ENCODE measurements at places on chromosomes 11 and 22. TPM values are rescaled to one million over a fixed set of nuclear protein-coding genes. Genes with fewer than 3 reads are reported as not detected.

SYT13 gene
- total RNA-seq, result 0.09 TPM

TECTA gene
- total RNA-seq, result not detected

ELFN2 gene
- total RNA-seq, result not detected

SMIM38 gene
- 0.27 TPM for total RNA-seq

RIN1 gene
- total RNA-seq, result 1.2 TPM

OR56B1 gene
- total RNA-seq, result not detected

LGALS12 gene
- total RNA-seq, result 5.1 TPM

Measured in K562 (cell line).